GDM1 (cell line): ENCODE measurements at places on chromosomes 5 and 9.
A peak's percentile ranks its signal among the peaks of the same experiment; 100 is the strongest.

DNA sequence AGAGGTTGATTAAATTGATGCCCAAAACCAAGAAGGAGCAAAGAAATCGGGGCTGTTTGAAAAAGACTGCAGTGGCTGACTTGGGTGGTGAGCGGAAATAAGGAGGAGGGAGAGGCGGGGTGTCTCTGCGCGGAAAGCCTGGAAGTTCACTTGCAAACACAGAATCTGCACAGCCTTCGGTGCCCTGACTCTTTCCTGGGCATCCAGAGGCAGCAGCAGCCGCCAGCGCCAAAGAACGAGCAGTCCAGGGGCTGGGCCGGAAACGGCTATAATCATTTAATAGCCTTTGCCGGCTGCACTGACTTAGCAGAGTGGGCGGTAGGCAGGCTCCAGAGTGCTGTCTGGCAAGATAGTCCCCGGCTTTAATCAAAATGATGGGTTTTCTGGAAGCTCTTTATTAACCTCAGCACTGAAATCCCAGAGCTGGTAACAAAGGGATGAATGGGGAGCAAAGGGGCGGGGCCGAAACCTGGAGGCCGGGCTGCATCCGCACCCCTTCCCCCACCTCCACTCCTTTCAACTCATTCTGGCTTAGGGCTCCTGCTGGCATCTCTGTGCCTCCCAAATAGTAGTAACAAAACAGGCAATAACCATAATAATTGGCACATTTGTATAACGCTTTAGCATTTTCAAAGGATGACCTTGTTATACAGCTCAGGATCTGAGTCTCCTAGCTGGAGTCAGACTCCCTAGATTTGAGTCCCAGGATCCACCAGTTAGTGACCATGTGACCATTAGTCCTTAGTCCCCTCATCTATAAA is 35.7 kb downstream of the PCDHAC2 start:
- no peak for DNase-seq

DNA sequence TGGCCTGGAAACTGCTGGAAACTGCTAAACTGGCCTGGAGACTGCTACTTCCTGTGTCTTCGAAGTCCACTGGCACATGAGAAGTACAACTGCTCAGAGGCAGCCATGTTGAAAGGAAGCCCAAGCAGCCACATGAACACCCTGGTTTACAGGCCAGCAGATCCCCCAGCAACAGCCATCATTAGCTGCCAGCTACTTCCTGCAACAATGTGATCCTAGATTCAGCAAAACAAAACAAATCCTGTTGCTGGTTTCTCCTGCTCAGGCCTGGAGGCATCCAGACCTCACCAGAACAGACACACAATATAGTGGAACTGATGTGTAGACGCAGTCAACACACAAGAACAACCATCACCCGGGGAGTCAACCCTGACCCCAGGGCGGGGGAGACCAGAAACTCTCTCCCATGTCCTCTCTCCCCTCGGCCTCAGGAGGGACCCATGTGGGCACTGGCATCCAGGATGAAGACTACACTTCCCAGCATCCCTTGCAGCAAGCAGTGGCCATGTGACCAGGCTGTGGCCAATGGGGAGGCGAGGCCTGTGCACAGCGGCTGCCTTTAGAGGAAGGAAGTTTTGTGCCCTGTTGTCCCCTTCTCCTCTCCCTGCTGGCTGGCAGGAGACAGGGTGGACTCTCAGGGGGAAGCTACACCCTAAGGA is 9.2 kb upstream of the LCN15 start:
- peak; percentile 56 for DNase-seq

- no peak for DNase-seq
Observed at GRCh38 chr5:66315784-66316183, 171.7 kb downstream of the SREK1 start.

- no peak for DNase-seq
Observed at GRCh38 chr5:67605730-67606585, 409.4 kb upstream of the CD180 start.

- DNase-seq = no peak
Observed at GRCh38 chr9:69122549-69123141, 51.4 kb upstream of the TJP2 start.

- no peak for DNase-seq
Observed at GRCh38 chr5:7970816-7971215, 101.9 kb downstream of the MTRR start.

- DNase-seq = no peak
Observed at GRCh38 chr5:16134204-16134603, 45.4 kb downstream of the MARCHF11 start.
